ENCODE measurements at places on chromosomes 12 and 14. TPM values are rescaled to one million over a fixed set of nuclear protein-coding genes. Genes with fewer than 3 reads are reported as not detected.

GALNT8 gene
- 2.0 TPM for total RNA-seq

KRT71 gene
- total RNA-seq, result not detected

NTF3 gene
- total RNA-seq, result not detected

AGAP2 gene
- total RNA-seq, result 85.1 TPM

SLCO1B1 gene
- not detected for total RNA-seq

INHBC gene
- total RNA-seq, result not detected

TUBA1C gene
- total RNA-seq, result 262 TPM

OR6C68 gene
- total RNA-seq, result not detected

SMARCC2 gene
- 133 TPM for total RNA-seq

KLRB1 gene
- total RNA-seq, result 17.4 TPM

PZP gene
- total RNA-seq, result not detected

KLHDC1 gene
- total RNA-seq, result 2.4 TPM

CIDEB gene
- 39.6 TPM for total RNA-seq

GARIN6 gene
- not detected for total RNA-seq

TAS2R10 gene
- 0.35 TPM for total RNA-seq

ANKRD33 gene
- not detected for total RNA-seq

PRB2 gene
- not detected for total RNA-seq

BATF gene
- total RNA-seq, result 66.1 TPM

CPSF2 gene
- 74.5 TPM for total RNA-seq

OTUB2 gene
- total RNA-seq, result 7.9 TPM

KIF26A gene
- total RNA-seq, result 7.7 TPM

ZNF891 gene
- total RNA-seq, result 1.6 TPM

CBLN3 gene
- 8.6 TPM for total RNA-seq

P2RX2 gene
- total RNA-seq, result not detected

MIP gene
- not detected for total RNA-seq

ACSM4 gene
- total RNA-seq, result not detected

KERA gene
- total RNA-seq, result not detected

FAR2 gene
- total RNA-seq, result 19.1 TPM

LRIG3 gene
- total RNA-seq, result 0.18 TPM

SLC17A8 gene
- total RNA-seq, result not detected

ARPC3 gene
- total RNA-seq, result 466 TPM

LACRT gene
- not detected for total RNA-seq

KLRG1 gene
- total RNA-seq, result 12.8 TPM

PARPBP gene
- total RNA-seq, result 18.8 TPM

TMEM229B gene
- total RNA-seq, result 13.3 TPM

MYH6 gene
- 0.10 TPM for total RNA-seq

GPR65 gene
- 22.9 TPM for total RNA-seq

HIGD1C gene
- total RNA-seq, result not detected

TPH2 gene
- not detected for total RNA-seq

ZFHX2 gene
- 1.8 TPM for total RNA-seq

HIF1A gene
- 153 TPM for total RNA-seq

SLC6A15 gene
- total RNA-seq, result not detected

SLC2A14 gene
- 15.8 TPM for total RNA-seq

STAT2 gene
- total RNA-seq, result 304 TPM

PLCZ1 gene
- not detected for total RNA-seq

CD163L1 gene
- total RNA-seq, result not detected

FAIM2 gene
- 0.95 TPM for total RNA-seq

DAO gene
- not detected for total RNA-seq

CRY1 gene
- total RNA-seq, result 16.4 TPM

RNF212B gene
- total RNA-seq, result not detected

SLC24A4 gene
- not detected for total RNA-seq

ITFG2 gene
- total RNA-seq, result 25.9 TPM

LRFN5 gene
- not detected for total RNA-seq

All from activated CD4-positive, alpha-beta memory T cell treated with anti-CD3 and anti-CD28 coated beads, Interleukin-2, amount 10 ng/mL, durations not matched to agents 7 days and 5 days (primary cell).